ENCODE measurements at places on chromosomes 2 and 18.

GRCh38 chr2:197498937-197499593 lies 575 bp downstream of the HSPD1 start:
- peak; percentile 14 for DNase-seq

DNA sequence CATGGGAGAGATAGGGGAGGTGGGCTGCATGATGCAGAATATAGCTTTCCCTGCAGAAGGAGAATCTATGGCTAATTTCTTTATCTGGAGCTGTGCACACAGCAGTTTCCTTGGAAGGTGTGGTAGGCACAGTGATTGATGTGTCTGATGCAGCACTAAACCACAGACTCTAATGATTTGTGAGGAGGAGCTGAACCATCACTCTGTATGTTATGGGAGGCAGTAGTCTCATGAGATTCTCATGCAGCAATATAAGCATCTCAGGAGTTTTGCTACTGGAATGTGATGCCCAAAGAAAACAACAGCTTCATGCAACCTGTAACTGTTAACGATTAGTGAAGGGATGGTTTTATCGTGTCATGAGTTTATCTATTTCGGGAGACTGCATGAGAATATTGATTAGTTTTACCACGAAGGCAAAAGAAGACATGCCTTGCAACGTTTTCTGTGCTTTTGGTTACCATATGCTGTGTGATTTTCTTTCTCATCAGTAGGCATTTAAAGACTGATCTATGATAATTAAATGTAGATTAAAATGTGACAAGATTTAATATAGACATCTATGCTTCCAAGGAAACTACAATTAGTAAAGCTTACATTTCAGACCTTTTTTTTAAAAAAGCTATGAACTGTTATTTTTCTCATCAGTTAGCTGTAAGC lies 286.8 kb downstream of the ARL6IP6 start:
- no peak for DNase-seq

DNA sequence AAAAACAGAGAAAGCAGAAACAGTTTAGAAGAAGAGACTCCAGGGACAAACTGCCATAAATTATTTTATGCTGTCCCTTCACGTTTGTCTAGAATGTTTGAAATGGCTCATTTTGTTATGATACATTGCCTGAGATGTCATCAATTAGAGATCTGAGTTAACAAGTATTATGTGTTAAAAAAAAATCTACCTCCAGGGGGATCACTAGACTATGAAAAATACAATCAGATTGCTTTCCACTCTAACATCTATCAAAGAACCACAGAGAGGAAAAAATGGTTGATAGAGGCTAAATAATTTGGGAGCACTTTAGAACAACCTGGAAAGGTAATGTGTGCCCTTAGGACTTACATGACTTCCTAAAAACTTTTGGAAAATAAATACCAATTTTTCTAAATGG lies 103.8 kb upstream of the CCDC150 start:
- no peak for DNase-seq

GRCh38 chr2:101340141-101340551 lies 31.6 kb upstream of the RNF149 start:
- no peak for DNase-seq

GRCh38 chr2:18585526-18585925 lies 3.8 kb downstream of the NT5C1B start:
- DNase-seq: no peak

DNA sequence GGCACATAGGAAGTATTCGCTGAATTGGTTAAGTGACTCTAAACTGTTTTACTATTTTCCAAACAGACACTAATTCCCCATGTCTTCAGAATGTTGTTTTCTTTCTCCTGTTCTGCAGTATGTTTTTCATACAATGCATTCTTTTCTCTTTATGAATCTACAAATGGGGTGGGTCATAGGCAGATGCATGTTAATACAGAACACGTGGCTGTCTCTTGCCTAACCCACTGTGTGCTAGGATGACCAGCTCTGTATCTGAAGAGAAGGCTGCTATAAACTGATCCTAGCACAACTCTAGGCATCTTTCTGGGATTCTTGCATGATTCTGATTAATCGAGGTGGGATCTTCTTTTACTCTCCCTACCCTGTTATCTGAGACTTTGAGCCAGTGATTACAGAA lies 826.0 kb downstream of the PLCL1 start:
- DNase-seq: no peak

DNA sequence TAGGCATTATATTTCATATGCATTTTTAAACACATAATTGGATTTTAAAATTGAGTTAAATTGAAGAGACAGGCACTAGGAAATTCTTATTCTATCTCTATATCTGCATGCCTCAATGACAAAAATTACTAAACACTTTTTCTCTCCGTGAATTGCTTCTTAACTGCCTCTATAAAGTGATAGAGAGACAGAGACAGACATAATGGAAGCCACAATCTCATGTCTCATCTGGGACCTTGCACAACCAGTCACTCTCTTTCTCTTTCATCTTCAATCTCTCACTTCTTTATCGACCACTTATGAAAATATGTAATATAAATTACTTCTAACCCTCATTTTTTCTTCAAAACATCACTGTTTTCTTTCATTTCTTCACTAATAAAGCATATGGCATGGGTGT lies 238.9 kb upstream of the ZNF804A start:
- no peak for DNase-seq

DNA sequence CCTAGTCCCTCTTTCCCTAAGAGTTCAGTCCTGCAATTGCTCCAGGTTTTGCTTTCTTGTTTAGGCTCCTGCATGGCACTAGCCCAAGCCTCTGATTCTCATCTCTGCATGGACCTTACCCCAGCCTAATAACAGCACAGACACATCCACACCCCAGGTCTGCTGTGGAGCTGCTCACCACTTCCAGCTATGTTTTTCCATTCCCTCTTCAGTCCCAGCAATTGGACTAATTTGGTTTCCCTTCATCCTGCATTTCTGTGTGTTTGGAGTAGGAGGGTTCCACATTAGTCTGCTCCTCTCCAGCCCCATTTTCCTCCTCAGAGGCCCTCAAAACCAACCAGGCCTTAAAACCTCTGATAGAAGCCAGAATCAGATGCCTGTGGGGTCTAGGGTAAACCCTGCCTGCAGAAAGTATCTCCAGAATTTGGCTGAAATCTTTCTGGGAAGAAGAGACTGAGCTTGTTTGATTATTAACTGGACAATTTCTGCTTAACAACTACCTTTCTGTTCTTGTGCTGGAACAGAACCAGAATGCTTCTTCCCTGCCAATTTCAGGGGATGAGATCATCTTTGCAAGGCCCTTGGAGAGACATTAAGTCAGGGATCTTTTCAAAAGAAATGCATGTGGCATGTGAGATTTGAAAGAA lies 95.9 kb downstream of the GFPT1 start:
- DNase-seq: no peak

DNA sequence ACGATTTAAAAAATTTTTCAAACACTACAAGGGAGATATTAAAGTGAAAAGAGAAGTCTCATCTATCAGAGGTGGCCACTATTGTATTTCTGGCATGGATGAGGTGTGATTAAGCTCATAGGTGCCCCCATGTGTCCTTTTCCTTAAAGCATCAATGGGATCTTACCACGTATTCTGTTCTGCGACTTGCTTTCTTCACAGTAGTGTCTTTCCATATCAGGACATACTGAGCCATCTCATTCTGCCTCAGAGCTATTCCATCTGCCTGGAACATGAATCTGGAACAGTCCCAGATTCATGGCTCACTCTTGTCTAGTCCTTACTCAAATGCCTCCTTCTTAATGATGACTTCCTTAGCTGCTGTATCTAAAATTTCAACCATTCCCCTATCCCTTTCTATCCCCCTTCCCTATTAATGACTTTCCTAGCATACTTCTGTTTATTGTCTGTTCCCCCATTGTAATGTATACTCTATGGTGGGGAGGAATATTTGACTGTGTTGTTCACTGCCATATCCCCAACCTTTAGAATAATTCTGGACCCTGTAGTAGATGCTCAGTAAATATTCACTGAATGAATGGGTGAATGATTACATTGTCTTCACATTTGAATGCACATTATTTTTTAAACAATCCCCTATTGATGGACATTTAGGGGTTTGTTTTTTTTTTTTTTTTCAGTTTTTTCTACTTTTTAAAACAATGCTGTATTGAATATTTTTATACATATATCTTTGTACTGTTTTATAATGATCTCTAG lies 11.1 kb downstream of the STAMBP start:
- no peak for DNase-seq

DNA sequence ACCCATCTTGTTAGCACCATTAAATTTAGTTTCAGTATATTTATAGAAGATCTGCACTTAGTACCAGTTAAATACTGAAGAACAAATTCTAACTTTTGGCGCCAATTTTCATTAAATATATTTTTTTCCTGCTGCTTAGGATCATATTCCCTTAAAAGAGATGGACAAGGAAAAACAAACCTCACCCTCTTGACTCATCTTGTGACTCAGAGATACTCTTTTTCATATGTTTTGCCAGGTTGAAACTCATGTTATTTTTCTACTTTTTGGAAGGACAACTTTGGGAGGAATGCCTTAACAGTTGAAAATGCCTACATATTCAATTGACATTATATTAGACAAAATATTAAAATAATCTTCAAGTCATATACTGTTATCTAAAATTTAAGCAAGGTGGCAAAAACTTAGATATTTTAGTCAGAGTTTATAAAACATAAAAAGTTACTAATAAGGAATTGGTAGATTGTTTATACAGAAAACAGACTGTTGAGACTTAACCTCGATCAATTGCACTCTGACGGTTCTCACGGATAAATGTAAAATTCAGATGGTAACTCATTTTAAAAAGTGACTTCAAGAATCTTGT lies 36.2 kb downstream of the PNO1 start:
- DNase-seq: no peak

GRCh38 chr2:39247512-39248043 lies 3.8 kb upstream of the CDKL4 start:
- DNase-seq: no peak

GRCh38 chr2:105237045-105237765 lies 4.3 kb upstream of the GPR45 start:
- DNase-seq: no peak

DNA sequence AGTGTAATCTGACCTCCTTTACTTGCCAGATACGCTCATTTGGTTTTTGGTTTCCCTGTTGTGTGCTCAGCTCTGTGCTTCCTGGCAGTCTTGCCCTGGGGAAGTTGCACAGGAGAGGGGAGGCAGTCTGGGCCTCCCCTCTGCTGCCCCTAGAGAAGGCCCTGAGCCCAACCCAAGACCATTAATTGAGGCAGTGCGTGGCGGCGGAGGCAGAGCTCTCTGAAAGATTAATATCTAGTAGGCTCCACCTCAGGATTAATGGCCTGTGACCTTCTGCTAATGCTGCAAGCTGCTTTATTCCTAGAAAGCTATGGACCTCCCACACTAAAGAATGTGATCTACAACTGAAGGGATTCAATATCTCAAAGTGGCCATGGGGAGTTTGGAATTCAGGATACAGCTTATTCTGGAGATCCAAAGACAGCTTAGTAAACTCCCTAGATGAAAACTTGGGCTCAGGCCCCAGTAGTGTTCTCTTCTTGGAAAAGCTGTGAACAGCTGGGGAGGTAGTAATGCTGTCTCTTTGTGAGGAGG lies 41.4 kb upstream of the MAPRE2 start:
- DNase-seq: no peak

DNA sequence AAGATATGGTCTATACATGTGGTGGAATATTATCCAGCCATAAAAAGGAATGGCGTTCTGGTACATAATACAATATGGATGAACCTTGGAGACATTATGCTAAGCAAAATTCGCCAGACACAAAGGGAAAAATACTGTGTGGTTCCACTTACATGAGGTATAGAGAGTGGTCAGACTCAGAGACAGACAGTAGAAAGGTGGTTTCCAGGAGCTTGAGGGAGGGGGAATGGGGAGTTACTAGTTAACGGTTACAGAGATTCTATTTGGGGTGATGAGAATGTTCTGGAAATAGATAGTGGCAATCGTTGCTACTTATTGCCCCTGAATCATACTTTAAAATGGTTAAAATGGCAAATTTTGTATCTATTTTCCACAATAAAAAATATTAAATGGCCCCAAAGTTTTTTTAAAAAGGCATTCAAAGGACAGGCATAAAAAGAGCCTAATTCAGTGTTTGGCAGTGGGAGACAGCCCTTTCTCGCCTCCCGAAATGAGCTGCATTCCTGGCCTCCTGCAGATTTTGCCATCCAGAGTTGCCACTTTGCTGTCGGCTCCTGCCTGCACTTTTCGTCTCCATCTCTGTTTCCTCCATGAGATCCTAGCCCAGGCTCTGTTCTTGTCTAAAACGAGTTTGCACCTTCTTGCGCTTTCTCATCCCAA lies 13.5 kb downstream of the TNFRSF11A start:
- DNase-seq: no peak

- DNase-seq: no peak
These were observed 137.5 kb downstream of the DYM start for GRCh38 chr18:49322765-49323490.

- DNase-seq: no peak
These were observed 236.9 kb downstream of the BCL11A start for GRCh38 chr2:60316381-60317033.

DNA sequence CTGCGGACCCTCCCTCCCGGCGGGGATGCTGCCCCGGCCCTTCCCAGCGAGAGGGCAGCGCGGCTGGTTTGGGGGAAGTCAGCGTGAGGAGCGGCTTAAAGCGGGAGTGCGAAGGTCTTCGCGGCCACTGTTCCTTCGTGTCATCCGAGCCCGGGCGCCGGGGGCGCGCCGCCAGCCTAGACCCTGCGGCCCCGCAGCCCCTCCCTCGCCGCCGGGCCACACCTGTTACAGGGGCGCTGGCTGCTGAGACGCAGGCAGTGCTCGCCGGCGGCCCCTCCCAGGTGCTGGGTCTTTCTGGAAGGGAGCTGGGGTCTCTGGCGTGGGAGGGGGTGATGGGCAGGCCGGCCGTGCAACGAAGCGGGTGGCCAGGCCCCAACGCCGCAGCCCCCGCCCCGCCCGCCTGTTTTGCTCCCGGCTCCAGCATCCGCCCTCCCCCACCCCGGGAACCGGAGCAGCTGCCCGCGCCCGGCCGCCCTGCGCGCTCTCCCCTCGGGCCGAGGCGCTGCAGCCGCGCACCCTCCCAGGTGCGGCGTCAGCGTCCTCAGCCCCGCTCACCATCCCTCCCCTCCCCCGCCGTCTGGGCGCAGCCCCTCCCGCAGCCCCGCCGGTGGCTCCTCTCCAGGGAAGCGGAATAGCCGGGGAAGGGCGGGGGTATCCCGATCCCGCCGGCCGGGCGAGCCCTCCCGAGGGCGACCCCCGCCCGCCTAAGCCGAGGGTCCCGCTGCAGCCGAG lies 727 bp downstream of the KIF1A start:
- no peak for DNase-seq

DNA sequence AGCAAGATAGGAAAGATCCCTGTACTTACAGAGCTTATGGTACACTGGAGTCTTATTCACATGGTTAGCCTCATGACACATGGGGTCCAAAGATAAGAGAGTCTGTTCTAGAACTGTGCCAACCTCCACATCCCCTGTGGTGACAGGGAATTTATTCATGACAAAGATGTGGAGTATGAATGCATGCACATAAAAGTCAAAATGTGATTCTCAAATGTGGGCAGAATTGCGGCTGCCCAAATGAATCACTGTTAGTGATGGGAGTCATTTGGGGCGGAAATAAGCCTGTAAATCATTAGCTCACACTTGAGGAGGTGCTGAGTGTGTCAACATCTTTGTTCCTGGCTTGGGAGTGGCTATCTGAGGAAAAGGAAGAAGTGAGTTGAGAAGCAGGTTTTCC lies 560.6 kb downstream of the SLC4A3 start:
- DNase-seq: no peak

All from stimulated activated CD8-positive, alpha-beta memory T cell treated with anti-CD3 and anti-CD28 coated beads, Interleukin-4, amount 100 ng/mL, for 1 hour (primary cell).